CD4-positive, alpha-beta T cell treated with Interleukin-6 at 100 ng/mL for 8 hours (primary cell): ENCODE measurements at places on chromosomes 2 and 18.

DNA sequence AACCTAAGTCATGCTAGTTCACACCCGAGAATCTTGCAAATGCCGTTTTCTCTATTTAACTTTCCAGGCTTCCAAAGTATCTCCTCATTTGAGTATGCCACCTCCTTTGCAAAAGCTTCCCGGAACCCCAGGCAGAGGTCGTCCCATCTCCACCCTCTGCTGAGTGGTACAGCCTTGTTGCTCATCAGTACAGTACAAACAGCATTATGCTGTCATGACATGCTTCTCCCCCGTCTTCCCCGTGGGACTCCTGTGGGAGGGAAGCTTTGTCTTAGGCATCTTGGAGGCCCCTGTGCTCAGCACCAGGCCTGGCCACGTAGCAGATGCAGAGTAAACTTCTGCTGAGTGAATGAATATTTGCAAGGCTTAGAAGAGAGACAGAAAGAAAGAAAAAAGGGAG, 102.7 kb downstream of the CDCA7 start:
- DNase-seq, result no peak

- DNase-seq, result no peak
Measured at GRCh38 chr2:233369897-233370685, 15.8 kb downstream of the DGKD start.

DNA sequence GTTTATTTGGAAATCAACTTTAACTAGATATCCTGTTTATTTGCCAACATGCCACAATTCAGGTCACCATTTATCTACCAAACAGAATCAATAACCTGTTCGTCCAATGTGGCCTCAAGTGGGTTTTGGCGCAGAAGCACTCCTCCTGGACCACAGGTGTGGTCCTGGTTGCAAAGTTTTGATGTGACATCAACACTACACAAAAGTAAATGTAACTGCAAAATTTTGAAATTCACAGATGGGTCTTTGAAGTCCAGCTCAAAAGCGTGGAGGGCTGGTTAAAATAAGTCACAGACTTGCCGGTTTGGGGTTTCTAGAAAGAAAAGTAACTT, 474 bp upstream of the GCA start:
- no peak for DNase-seq

- no peak for DNase-seq
Measured at GRCh38 chr2:75253526-75253925, 54.2 kb upstream of the TACR1 start.

DNA sequence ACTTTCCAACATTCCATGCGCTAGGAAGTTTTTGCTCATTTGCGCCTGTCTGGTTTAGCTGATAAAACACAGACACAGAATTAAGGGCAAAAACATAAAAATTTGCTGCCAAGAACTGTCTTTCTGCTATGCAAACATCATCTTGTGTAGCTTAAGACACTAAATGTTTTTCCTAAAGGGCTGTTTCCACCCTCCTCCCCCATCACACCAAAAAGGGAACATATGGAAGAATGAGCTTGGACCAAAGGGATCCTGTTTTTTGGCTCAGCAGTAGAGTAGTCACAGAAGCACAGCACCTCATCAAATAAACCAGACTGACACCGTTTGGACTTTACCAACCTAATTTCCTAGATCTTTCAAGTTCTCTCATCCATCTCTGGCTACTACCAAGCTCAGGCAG, 210.1 kb downstream of the ZNF521 start:
- no peak for DNase-seq

DNA sequence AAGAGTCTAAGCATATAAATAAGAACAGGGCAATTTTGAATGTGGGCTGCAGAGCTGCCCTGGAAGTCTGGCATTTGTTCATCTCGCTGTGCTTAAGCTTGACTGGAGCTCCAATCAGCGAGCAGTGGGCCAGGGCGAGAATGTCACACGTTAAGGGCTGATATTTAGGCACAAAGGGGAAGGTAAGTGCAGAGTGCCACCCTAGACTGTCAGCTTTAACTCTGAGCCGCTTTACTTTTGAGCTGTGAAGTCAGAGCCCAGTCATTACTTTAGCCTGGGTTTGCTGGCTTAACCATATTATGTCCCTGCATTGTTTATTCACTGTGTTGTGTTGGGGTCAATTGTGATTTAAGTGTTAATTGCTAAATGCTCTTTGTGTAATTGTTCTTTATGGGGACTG, 236.1 kb upstream of the SIX3 start:
- DNase-seq, result no peak

- no peak for DNase-seq
Measured at GRCh38 chr18:52933356-52933755, 593.4 kb downstream of the DCC start.

GRCh38 chr2:33229646-33230045, 246.8 kb upstream of the RASGRP3 start:
- DNase-seq, result no peak

- peak; percentile 48 for DNase-seq
Measured at GRCh38 chr2:143452817-143453451, 323.7 kb downstream of the ARHGAP15 start.

DNA sequence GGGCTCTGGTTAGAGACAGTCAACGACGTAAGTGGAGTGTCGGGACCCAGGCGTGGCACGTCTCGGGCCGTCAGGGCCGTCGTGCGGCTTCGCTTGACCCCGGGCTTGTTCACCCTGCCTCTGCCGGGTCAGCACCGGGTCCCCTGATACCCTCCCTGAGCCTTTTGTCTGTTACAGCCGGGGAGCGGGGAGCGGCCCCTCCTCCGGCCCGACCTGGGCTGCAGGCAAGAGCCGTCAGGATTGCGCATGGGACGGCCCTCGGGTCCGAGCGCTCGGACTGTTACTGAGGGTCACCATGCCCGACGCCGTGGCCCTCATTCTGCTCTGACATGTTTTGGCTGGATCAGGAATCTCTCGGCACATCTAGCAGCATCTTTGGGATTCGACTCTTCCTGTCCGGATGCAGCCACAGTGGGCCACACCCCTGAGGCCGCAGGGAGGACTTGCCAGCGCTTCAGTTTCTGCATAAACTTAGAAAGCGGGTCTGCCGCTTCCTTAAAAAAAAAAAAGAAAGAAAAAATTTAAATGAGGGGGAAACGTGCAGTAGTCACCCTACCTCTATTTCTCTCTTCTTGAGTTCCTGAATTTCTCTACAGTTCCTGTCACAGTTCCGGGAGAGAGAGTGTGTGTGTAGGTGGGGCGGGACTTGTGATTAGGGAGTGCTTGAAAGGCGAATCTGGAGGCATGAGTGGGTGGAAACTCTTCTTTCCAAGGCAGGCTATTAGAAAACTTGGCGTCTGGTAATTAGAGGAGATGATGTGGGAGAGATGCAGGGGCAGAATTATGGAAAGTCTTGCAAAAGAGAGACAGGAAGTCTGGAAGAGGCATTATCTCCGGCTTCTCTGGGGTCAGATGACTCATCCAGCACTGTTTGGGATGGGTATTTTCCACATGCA, 909 bp downstream of the TMEM87B start:
- peak; percentile 23 for DNase-seq

- DNase-seq, result no peak
Measured at GRCh38 chr2:176508984-176509740, 239.9 kb downstream of the MTX2 start.

- DNase-seq, result peak; percentile 67
Measured at GRCh38 chr18:79522451-79523205, 126.9 kb downstream of the NFATC1 start.

DNA sequence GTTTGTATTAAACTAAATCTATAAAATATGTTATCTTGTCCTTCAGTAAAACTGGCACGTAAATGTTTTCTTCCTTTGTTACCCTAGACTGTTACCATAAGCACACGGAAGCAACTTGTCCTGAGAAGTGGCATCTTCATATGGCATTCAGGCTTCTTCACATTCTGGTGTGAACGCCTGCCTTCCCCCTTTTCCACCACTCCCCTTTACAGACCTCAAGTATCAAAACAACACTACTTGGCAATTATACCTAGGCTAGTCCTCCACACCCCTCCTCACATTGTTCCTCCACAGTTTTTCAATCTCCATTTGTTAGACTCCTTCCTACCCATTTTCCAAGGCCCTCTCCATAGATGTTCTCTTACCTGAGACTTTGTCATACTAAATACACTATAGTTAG, 2.9 kb downstream of the MEX3C start:
- no peak for DNase-seq

DNA sequence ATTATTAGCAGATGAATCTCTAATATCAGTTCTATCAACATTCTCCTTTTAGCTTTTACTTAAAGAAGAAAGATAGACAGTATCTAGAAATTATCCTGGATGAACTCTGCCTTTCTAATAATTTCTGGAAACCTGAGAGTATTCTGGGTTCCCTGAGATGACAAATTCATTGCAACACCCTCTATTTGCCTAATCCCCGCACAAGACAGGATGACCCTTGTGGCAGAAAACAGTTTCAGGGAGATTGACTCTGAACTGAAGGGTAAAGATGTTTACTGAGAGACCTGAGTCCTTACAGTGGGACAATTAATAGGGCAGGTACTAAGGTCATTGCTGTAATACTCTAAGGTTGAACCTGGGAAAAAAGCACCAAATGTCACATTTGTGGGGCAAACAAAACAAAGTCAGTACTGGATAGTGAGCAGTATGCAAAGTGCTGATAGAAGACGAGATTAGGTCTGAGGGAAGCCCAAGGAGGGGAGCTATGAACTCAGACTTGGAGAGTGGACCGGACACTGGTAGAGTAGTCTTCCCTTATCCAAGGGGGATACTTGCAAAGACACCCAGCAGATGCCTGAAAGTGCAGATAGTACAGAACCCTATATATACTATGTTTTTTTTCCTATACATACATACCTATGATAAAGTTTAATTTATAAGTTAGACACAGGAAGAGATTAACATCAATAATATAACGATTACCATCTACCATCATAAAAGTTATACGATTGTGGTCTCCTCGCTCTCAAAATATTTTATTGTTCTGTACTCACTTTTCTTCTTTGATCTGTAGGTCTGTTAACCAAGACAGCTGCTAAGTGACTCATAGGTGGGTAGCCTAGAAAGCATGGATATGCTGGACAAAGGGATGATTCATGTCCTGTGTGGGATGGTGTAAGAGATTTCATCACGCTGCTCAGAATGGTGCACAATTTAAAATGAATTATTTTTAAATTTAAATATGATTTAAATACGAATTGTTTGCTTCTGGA, 148.3 kb upstream of the KLHL14 start:
- DNase-seq, result no peak

DNA sequence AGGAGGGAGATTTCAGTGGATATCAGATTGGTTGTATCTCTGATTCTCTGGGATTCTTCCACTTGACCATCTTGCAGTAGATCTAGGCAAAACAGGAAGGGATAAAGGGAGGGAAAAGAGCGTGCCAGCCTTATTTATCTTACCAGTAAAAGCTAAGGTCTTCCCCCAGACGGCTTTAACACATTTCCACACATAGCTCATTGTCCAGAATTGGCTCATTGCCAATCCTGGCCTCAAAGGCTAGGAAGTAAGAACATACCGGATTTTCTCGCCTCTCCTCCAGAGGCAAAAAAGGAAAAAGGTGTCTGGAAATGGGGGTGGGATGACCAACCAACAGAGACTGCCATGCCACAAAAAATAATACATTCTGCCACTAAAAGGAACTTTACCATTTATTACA, 411.6 kb upstream of the NRP2 start:
- no peak for DNase-seq

DNA sequence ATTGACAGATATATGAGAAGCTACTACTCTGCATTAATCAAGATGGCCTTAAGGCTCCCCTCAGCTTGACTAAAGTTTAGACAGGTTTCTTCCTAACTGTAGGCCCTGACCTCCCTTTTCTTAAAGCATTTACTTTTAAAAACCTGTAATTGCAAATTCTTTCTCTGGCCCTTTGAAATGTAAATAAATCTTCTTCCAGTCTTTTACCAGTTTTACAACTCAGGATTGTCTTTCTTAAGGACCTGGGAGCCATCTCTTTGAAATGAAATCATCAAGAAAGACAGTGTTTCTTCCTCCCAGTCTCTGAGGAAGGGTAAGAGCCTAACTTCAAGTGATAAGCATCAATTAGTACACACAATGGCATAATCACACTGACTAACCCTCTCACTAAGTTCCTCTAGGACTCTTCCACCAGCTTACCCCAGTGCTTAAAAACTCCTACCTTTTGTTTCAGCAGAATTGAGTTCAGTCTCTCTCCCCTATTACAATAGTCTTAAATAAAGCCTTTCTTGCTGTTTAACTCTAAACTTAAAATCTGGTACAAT, 58.7 kb upstream of the CDH20 start:
- DNase-seq, result no peak

GRCh38 chr2:151051574-151052220, 210.0 kb downstream of the RBM43 start:
- DNase-seq, result peak; percentile 6

DNA sequence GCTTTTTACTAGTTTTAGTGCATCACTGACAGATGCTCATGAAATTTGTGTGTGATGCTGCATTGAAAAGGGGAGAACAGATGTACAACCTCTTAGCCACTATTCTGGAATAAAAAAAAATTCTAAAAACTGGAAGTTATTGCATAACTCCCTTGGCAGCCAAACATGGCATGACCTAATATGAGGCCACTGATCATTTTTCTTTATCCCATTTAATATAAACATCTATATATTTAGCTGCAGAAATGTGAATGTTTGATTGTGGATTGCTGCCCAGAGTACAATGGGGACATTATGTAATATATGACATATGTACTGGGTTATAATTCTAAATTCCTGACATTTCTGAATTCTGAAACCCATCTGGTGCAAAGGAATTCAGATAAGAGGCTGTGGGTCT, 86.5 kb downstream of the CDCA7 start:
- DNase-seq, result no peak

DNA sequence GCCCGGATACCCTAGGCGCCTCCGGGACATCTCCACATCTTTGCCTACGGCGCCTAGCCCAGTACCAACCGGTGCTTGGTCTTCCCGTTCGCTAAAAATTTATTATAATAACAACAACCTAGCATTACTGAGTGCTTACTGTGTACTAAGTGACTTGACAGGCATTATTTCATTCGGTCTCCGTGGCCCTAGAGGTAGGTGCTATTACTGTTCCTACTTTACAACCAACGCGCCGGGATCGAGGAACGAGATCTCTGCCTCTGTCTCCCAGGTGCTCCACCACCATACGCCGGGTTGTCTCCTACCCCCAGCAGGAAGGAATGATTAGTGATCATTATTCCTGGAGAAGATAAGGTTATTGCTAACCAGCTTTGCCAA, 657 bp upstream of the BIN1 start:
- no peak for DNase-seq

GRCh38 chr18:10301831-10302483, 152.5 kb upstream of the APCDD1 start:
- DNase-seq, result no peak

- DNase-seq, result no peak
Measured at GRCh38 chr2:132415915-132416722, 486 bp upstream of the GPR39 start.

- DNase-seq, result no peak
Measured at GRCh38 chr2:179555691-179556283, 291.2 kb upstream of the SESTD1 start.
